Ascending aorta (tissue), 2 donors: ENCODE measurements at places on chromosomes 11 and 22.

DNA sequence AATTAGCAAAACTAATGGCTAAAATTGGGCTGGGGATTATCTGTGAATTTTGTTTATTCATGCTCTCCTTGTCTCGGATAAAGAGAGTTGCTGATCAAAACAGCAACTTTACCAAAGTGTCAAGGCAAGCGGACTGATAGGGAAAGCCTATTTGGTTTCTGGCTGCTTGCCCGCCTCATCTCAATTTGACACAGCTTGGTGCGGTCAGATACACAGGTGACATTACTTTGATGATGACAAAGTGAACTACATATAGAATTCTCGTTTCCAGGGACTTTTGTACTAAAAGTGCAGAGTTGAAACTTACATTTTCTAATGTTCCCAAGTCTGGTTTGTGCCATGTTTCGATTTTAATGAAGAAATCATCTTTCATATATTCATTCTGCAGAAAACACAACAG, 22.8 kb downstream of the PITPNB start:
- H3K4me3 ChIP-seq: no peak overlapping the region
- H3K27ac ChIP-seq: no peak overlapping the region
- H3K36me3 ChIP-seq: peaks cover 67% of the 10 kb centered on the region
- no peak for DNase-seq
- H3K4me1 ChIP-seq: no peaks in the 10 kb centered on the region
- H3K27me3 ChIP-seq: no peaks in the 10 kb centered on the region

- no peaks in the 10 kb centered on the region for H3K4me1 ChIP-seq
- H3K36me3 ChIP-seq: no peaks in the 10 kb centered on the region
- H3K27ac ChIP-seq: no peak overlapping the region
- no peak overlapping the region for H3K4me3 ChIP-seq
- DNase-seq: peak; percentile 78
- H3K27me3 ChIP-seq: no peaks in the 10 kb centered on the region
These were observed 5.8 kb downstream of the PIWIL3 start for GRCh38 chr22:24768537-24769374.

GRCh38 chr11:118703563-118704106, 24.2 kb upstream of the TREH start:
- H3K36me3 ChIP-seq: no peaks in the 10 kb centered on the region
- no peak overlapping the region for H3K27ac ChIP-seq
- H3K27me3 ChIP-seq: no peaks in the 10 kb centered on the region
- DNase-seq: no peak
- H3K4me3 ChIP-seq: no peak overlapping the region

GRCh38 chr11:66159324-66159984, 89.4 kb downstream of the PACS1 start:
- no peaks in the 10 kb centered on the region for H3K27me3 ChIP-seq
- H3K4me1 ChIP-seq: no peaks in the 10 kb centered on the region
- no peaks in the 10 kb centered on the region for H3K36me3 ChIP-seq
- no peak for DNase-seq
- H3K4me3 ChIP-seq: no peak overlapping the region
- H3K27ac ChIP-seq: no peak overlapping the region

- no peak overlapping the region for H3K27ac ChIP-seq
- DNase-seq: no peak
- peak overlapping the region; percentile 48 for H3K4me3 ChIP-seq
- peaks cover 11% of the 10 kb centered on the region for H3K27me3 ChIP-seq
- peaks cover 6% of the 10 kb centered on the region for H3K4me1 ChIP-seq
These were observed 105.3 kb upstream of the E2F8 start for GRCh38 chr11:19345848-19346681.
